ENCODE measurements at places on chromosomes 6 and 20.

DNA sequence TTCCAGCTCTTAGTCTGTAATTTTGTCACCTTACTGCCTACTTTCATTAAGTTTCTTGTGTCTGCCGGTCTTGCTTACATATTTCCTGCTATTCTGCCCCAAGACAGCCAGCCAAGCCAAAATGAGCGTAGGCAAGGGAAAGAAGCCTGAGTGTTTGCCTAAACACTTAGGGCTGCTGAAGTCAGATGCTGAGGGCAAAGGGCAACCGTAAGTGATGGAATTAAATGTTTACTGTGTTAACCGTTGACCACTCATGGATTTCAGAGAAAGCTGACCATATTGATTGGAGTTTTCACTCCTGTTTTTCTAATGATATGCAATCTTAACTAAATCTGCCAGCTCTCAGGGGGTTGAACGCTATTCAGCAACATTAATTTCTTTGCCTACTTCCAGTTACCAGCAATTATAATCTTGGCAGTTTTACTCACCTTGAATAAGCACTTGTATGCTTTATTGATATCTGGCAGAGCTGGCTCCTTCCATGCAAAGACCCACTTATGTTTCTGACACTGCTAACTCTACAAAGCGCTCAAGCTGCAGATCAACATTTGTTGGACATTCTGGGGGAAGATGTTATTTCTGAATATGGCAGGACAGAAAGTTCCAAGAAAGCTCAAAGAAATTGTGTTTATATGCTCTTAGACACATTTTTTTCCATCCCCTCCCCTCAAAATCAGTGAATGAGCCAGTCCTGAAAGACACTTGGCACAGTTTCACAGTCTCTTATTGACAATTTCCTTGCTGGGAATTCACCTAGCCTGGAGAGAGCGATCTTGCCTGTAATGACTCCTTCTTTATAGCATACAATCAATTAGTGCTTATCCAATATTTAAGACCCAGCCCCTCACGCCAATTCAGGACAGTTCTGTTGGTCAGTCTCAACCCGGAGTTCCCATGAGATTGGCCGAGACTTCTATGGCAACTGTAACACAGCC is 183.8 kb downstream of the PLCB1 start:
- DNase-seq, result no peak

DNA sequence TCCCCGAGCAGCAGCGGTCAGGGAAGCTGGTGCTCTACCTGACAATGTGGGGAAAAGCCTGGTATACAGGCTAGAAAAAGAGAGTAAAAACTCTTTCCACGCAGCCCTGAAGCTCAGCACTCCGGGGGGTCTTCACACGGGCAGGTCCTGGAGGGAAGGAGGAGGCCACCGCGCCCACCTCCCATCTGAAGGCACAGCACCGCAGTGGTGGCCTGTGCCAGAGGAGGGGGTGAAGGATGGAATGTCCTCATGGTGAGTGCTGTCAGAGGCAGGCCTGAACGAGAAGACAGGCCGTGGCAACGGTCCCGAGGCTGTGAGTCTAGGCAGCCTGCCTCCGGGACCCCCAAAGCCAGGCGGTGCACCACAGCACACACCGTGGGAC is 5.8 kb downstream of the SLC2A4RG start:
- no peak for DNase-seq

GRCh38 chr6:147765541-147765940 is 257.1 kb downstream of the SAMD5 start:
- no peak for DNase-seq

DNA sequence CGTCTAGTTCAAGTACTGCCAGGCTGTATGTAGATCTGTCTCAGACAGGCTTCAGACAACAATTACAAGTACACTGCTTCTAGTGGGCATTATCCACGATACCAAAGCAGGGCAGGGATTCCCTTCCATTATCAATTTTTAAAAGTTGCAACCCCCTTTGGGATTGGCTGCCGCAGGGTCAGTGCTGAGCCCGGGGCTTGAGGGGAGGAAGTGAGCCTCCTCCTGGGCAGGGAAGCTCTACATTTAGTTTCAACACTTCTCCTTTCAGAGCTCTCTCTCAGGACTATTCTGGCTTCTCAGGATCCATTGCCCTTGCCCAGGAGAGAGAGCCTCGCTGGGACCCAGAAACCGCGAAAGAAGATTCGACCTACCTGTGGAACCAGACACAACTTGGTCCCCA is 1.5 kb downstream of the HTR1B start:
- DNase-seq, result no peak

- no peak for DNase-seq
These were observed 989.0 kb upstream of the MANEA start for GRCh38 chr6:94588301-94588700.

DNA sequence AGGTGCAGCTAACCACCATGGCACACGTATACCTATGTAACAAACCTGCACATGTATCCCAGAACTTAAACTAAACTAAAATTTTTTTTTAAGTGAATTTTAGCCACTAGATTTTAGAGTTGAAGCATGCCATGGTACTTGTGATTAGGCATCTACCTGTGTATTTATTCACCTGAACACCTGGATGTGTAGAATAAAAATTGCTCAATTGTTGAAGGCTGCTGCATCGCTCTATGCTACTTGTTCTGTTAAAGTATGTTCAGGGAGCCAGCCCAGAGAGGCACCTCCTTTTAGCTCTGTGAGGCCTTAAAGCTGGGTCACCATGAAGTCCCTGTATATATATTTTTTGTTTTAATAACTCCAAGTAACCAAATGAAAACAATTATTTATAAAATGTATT is 28.3 kb downstream of the SLC22A3 start:
- no peak for DNase-seq

DNA sequence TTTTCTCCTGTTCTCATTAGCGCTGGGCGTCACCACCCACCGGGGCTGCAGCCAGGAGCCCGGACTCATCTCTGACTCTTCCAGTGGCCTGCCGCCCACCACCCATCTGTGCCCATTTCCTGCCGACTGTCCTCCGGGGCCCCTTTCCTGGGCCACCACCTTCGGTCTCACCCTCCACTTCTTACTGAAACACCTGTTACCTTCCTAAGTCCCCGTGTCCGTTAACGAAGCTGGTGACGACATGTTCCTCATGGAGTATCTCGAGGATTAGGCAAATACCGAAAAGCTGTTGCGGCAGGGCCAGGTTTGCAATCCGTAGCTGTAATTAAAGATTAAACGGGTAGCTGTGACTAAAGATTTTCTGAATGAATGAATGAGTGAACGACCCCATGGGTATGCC is 80.2 kb downstream of the SRC start:
- no peak for DNase-seq

- DNase-seq, result peak; percentile 90
These were observed 4.5 kb downstream of the PHF3 start for GRCh38 chr6:63640062-63640461.

GRCh38 chr6:19410481-19410880 is 426.7 kb upstream of the ID4 start:
- DNase-seq, result peak; percentile 79

- DNase-seq, result no peak
These were observed 124.3 kb downstream of the DLL1 start for GRCh38 chr6:170166511-170167122.

DNA sequence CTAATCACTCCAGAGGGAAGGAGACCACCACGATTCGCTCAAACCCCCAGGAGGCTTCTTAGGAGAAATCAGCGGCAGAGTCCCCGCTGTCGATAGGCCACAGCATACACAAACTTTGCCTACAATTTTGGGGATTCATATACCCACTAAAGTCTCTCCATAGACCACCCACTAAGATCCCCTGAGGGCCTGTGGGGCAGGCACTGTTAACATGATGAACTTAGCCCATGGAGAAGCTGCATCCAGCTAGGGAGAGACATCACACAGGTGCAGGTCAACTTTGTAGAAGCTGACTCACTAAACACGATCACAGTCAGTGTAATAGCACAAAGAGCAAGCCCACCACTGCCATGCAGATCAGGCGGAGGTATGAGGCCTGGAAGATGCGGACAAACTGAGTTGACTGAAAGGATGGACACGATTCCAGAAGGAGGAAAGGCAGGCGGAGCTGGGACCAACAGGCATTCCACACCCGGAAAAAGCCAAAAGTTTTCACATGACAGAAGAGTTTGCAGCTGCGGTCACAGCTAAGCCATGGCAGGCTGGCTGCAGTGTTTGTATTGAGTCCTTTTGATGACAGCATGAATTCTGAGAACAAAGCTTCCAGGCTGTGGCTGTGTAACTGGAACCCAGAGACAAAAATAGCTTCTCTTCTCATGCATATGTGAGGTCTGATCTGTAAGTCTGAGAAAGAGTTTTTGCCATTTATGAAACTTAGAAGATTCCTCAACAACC is 75.7 kb upstream of the QKI start:
- DNase-seq, result no peak

DNA sequence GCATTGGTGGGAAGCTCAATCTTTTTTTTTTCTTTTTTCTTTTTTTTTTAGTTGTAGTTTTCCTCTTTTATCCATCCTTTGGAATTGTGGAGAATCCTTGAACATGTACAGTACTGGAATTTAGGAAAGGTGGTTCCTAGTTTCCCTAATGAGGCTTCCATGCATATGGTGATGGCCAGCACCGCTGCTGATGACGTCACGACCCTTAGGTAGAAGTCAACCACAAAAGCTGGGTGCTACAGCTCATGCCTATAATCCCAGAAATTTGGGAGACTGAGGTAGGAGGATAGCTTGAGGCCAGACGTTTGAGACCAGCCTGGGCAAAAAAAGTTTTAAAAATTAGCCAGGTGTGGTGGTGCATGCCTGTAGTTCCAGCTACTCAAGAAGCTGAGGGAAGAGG is 79.3 kb upstream of the SOX4 start:
- no peak for DNase-seq

- no peak for DNase-seq
These were observed 47.2 kb upstream of the CCN2 start for GRCh38 chr6:131998255-131998982.

GRCh38 chr6:29811377-29811776 is 16.2 kb upstream of the HLA-G start:
- no peak for DNase-seq

- no peak for DNase-seq
These were observed 163.6 kb downstream of the JARID2 start for GRCh38 chr6:15409301-15410125.

DNA sequence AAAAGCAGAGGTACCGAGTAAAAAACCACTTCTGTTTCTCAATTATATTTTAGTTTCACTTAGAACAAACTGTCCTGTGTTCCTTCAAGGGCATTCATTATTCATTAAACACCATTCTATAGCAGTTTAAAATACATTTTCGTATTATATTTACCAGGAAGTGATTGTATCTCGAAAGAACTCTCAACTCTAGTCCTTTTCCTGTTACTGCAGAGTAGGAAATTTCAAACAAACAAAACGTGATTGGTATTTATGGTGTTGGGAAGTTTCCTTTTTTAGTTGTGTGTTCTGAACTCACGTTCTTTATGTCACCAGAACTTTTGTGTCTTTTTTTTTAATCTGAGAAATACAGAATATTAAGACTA is 139.5 kb upstream of the BTBD3 start:
- peak; percentile 15 for DNase-seq

DNA sequence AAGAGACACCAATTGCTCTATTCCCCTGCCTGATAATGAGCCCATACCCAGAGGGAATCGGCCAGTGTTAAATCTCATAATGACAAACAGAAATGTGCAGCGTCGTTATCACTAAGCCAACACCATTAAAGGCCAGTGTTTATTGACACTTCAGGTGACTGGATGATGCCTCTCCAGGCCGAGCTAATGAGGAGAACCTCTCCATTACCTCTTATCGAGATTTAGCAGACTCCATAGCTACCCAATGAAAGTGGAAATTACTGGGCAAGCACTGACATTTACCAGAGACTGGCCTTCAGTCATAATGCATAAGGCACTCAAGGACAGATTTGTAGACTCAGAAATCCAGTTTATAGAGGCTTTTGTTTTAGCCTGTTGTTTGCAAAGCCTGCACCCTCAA is 669.5 kb downstream of the MAFB start:
- DNase-seq, result no peak

All from ELR (cell line).